ENCODE measurements at places on chromosomes 12 and 14. TPM values are rescaled to one million over a fixed set of nuclear protein-coding genes. Genes with fewer than 3 reads are reported as not detected.

Gene PLD4
- not detected for total RNA-seq

Gene GIT2
- 149 TPM for total RNA-seq

Gene KCNC2
- total RNA-seq: not detected

Gene ABCD4
- total RNA-seq: 102 TPM

DNA sequence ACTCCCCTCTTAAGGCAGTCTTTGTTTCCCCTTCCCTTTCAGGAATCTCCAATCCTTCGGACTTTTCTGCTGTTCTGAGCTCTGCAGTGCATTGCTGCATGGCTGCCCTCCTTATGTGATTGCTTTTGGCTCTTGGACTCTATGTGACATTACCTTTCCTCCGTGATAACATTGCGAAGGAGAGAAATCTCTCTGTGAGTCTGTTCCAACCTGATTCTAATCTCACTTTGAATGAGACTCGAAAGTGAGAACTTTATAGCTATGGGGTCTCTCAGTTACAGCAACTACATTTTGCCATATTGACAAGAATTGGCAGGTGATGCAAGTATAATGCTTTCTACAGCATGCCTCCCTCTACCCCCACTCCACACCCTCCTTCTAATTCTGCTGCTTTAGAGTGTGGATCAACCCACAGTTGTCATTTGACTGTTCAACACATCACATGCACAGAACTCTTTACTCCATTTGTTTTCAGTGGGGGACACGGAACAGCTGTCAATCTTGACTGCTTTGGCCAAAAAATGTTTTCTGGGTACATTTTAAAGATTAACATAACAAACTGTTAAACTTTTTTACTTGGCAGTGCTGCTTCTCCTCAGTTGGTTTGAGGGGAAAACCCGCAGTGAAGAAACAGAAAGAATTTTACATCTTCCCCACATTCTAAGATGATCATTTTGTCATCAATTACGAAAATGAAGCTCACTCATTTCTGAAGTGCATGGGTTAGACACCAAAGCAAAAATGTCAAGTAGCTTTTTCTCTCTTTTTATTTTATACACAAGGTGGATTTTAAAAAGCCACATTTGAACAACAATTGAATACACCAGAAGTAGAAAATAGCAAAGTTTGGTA, 125.5 kb upstream of the RMST start:
- H3K27ac ChIP-seq: no peak overlapping the region
- H3K36me3 ChIP-seq: no peaks in the 10 kb centered on the region
- DNase-seq: no peak
- no peaks in the 10 kb centered on the region for H3K4me1 ChIP-seq

DNA sequence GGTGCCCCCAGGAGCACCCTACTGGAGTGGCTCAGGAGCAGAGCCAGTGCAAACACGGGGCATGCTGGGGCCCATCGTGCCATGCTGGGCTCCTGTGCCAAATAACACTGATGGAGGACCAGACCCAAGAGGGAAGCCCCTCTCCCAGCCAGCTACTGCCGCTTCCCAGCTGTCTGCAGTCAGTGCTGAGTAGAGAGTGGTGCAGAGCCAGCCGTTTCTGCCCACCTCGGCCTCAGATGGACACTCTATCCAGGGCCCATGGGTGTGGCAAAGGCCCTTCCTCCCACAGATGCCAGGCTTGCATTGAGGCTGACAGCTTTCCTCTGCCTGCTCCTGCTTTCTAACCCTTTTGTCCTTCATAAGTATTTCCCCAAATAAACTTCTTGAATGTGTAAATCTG, 13.2 kb downstream of the CLBA1 start:
- no peak overlapping the region for H3K27ac ChIP-seq
- H3K27me3 ChIP-seq: no peaks in the 10 kb centered on the region
- no peaks in the 10 kb centered on the region for H3K4me1 ChIP-seq
- no peak overlapping the region for H3K4me3 ChIP-seq
- H3K36me3 ChIP-seq: no peaks in the 10 kb centered on the region
- no peak for DNase-seq

DNA sequence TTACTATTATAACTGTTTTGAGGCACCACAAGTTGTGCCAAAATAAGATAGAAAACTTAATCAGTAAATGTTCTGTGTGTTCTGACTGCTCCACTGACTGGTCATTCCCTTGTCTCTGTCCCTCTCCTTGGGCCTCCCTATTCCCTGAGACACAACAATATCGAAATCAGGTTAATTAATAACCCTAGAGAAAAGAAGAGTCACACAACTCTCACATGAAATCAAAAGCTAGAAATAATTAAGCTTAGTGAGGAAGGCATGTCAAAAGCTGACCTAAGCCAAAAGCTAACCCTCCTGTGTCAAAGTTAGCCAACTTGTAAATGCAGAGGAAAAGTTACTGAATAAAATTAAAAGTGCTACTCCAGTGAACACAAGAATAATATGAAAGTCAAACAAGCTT, 53.8 kb upstream of the CCDC196 start:
- no peaks in the 10 kb centered on the region for H3K36me3 ChIP-seq
- no peaks in the 10 kb centered on the region for H3K4me1 ChIP-seq
- H3K27me3 ChIP-seq: no peaks in the 10 kb centered on the region
- DNase-seq: no peak
- no peak overlapping the region for H3K27ac ChIP-seq
- no peak overlapping the region for H3K4me3 ChIP-seq

DNA sequence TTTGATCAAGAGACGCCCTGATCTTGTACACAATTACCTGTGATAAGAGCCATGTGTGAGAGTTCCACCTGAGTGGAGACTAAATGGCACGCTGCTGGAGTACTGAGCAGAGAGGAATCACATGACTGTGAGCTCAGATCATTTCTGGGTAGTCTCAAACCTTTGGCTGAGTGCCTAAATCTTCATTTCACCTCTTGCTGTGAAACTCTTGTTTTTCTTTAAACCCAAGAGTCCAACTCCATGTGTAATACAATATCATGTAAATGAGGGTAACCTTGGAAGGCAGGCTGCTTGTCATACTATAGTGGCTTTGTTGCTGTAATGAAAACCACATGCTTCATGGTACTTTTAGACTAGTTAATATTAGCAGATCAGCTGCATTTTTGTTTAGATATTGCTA, 156.9 kb downstream of the CAND1 start:
- H3K4me1 ChIP-seq: peaks cover 6% of the 10 kb centered on the region
- H3K4me3 ChIP-seq: no peak overlapping the region

DNA sequence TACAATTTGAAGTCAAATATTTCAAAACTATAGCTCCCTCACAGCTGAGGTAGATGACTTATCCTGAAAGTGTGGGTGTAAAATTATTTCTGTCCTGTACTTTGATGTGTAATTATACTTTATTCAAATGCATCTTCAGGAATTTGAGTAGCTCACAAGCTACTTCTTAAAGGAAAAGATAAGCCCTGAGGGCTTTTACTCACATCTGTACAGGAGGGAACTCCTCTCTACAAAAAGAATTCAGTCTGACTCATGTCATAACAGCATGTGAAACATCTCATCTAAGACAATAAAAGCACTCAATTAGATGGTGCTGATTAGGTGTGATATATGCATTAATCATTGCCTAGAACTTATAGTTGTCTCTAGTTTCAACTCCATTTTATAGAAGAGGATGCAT, 452.0 kb downstream of the PRKD1 start:
- no peak for DNase-seq
- H3K27me3 ChIP-seq: no peaks in the 10 kb centered on the region

DNA sequence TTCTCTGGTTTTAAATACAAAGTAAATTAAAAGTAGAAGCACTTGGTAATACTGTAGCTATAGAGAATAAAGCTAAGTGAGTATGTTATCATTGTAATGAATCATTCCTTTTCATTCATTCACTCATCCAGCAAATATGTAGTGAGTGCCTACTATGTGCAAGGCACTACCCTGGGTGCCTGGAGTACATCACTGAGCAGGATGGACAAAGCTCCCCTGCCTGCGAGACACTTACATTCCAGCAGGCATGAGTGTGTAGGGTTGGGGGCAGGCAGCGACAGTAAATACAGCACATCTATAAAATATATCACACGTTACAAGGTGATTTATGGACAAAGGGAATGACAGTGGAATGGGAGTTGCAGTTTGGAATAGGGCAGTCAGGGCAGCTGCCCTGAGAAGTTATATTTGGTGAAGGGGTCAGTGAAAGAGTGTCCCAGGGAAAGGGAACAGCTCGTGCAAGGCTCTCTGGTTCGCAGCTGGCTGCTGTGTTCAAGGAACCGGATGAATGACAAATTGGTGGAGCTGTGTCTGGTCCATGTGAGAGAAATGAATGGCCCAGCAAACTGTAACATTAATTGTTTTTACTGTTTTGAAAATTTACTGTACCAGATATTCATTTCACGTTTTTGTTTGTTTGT, 159.6 kb downstream of the CRADD start:
- no peaks in the 10 kb centered on the region for H3K36me3 ChIP-seq
- DNase-seq: no peak
- H3K27me3 ChIP-seq: no peaks in the 10 kb centered on the region

GRCh38 chr12:54301428-54302048, 723 bp upstream of the NFE2 start:
- H3K27me3 ChIP-seq: peaks cover 19% of the 10 kb centered on the region
- H3K27ac ChIP-seq: no peak overlapping the region
- DNase-seq: no peak
- H3K36me3 ChIP-seq: no peaks in the 10 kb centered on the region
- peaks cover 27% of the 10 kb centered on the region for H3K4me1 ChIP-seq

DNA sequence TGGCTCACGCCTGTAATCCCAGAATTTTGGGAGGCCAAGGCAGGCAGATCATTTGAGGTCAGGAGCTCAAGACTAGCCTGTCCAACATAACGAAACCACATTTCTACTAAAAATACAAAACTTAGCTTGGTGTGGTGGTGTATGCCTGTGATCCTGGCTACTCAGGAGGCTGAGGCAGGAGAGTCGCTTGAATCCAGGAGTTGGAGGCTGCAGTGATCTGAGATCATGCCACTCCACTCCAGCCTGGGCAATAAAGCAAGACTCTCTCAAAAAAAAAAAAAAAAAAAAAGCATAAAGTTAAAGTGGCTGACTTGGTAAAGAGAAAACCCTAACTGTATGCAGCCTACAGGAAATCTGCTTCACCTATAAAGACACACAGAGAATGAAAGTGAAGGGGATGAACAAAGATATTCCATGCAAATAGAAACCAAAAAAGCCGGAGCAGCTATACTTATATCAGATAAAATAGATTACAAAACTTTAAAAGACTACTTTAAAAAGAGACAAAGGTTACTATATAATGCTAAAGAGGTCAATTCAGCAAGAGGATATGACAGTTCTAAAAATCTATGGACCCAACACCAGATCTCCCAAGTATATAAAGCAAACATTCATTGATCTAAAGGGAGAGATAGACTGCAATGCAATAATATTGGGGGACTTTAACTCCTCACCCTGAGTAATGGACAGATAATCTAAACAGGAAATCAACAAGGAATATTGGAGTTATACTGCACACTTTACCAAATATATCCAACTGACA, 4.1 kb downstream of the CLEC2B start:
- no peak for DNase-seq
- peaks cover 31% of the 10 kb centered on the region for H3K4me1 ChIP-seq
- peak overlapping the region; percentile 43 for H3K4me3 ChIP-seq
- H3K27me3 ChIP-seq: no peaks in the 10 kb centered on the region
- peak overlapping the region; percentile 47 for H3K27ac ChIP-seq

DNA sequence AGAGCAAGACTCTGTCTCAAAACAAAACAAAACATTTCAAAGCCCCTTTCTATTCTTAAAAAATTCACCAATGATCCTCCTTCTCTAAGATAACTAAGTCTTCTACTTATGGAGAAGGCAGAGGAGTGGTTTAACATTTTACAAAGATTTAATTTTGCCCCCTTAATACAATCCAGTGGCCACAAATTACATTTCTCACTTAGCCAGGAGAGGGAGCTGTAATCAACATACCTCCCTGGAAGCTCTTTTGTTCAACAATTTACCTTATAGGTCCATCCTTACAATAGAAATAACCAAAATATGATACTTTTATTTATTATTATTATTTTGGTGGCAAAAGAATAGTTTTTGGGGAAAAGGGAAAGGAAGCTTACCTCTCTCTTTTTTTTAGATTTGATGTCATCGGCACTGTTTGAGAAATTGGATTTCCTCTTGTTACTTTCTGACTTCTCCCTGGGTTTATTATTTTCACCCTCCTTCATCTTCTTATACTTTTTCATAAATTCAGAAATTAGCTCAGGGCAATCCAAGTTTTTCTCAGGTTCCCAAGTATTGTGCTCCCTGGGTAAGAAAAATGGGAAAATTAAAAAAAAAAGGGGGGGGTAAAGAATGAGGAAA, 28.1 kb downstream of the CBX5 start:
- no peaks in the 10 kb centered on the region for H3K27me3 ChIP-seq
- H3K4me1 ChIP-seq: no peaks in the 10 kb centered on the region
- H3K4me3 ChIP-seq: no peak overlapping the region
- H3K27ac ChIP-seq: no peak overlapping the region
- DNase-seq: peak; percentile 52

DNA sequence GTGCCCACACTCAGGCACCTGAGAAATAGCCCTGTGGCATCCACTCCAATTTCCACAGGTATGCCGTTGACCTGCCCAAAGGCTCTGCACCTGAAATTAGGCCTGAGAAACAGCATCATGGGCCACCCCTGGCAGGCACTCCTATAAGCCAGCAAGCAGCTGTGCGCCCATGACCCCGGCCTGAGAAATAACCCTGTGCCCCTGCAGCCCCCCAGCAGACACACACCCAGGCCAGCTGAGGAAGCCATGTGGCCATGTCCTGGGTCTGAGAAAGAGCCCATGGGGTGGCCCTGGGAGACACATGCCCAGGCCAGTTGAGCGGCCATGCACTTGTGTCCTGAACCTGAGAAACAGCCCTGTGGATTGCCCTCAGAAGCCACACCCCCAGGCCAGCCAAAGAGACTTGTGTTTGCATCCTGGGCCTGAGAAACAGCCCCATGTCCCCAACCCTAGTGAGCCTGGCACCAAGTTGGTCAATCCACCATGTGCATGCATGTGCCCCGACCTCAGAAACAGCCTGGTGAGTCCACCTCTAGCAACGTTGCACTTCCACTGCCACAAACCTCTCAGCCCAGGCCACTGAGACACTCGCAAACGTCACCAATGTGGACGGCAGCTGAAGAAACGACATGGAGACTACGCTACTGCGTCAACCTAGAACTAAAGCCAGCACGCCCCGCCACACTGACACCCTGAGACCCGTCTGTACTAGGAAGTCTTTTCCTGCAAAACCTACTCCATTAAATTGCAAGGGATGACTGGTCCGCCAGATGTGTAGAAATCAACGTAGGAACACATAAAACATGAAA, 411.9 kb downstream of the TMEM121 start:
- H3K27me3 ChIP-seq: no peaks in the 10 kb centered on the region
- no peak overlapping the region for H3K4me3 ChIP-seq
- H3K27ac ChIP-seq: no peak overlapping the region
- H3K36me3 ChIP-seq: no peaks in the 10 kb centered on the region
- no peak for DNase-seq

GRCh38 chr14:72744416-72745120, 149.3 kb downstream of the DPF3 start:
- no peak overlapping the region for H3K4me3 ChIP-seq
- no peaks in the 10 kb centered on the region for H3K36me3 ChIP-seq
- DNase-seq: no peak
- no peaks in the 10 kb centered on the region for H3K27me3 ChIP-seq

GRCh38 chr12:99981639-99982190, 3.0 kb downstream of the ANKS1B start:
- H3K4me3 ChIP-seq: no peak overlapping the region
- H3K36me3 ChIP-seq: no peaks in the 10 kb centered on the region
- peaks cover 4% of the 10 kb centered on the region for H3K4me1 ChIP-seq
- peaks cover 3% of the 10 kb centered on the region for H3K27me3 ChIP-seq

Measured in CD4-positive, alpha-beta memory T cell (primary cell).